ENCODE measurements at places on chromosomes 1 and 21.

- DNase-seq: no peak
Measured at GRCh38 chr21:24955275-24955961, 651.9 kb downstream of the MRPL39 start.

GRCh38 chr1:199898654-199899053 lies 128.9 kb upstream of the NR5A2 start:
- DNase-seq: peak; percentile 21

DNA sequence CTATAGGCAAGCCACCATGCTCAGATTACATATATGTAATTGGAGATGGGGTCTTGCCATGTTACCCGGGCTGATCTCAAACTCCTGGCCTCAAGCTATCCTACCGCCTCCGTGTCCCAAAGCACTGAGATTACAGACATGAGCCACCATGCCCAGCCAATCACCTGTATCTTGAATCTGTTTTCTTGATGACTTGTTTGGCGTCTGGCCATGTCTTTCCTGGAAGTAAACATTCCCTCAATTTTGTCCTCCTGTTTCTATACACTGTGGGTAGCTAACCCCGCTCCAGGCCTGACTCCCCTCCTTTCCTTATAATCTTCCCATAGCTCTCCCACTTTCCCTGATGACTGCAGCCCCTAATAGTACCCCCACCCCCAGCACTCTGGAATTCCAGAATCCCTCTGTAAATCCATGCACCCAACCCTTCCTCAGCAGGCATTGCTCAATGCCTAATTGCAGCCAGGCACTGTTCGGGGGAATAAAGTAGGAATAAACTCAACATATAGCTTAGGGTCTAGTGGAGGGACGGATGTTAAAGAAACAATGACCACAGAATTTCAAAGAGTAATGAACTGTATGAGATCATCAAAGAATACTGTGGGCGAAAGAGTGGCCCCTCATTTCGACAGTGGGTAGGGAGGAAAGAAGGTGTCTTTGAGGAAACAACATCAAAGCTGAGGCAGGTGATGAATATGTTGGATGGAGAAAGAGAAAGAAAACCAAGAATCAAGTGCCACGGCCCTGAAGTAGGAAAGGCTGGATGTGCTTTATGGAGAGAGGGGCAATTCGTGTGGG lies 161.5 kb downstream of the ADSS2 start:
- peak; percentile 92 for DNase-seq

GRCh38 chr1:228314315-228314657 lies 92.3 kb downstream of the TRIM11 start:
- no peak for DNase-seq

DNA sequence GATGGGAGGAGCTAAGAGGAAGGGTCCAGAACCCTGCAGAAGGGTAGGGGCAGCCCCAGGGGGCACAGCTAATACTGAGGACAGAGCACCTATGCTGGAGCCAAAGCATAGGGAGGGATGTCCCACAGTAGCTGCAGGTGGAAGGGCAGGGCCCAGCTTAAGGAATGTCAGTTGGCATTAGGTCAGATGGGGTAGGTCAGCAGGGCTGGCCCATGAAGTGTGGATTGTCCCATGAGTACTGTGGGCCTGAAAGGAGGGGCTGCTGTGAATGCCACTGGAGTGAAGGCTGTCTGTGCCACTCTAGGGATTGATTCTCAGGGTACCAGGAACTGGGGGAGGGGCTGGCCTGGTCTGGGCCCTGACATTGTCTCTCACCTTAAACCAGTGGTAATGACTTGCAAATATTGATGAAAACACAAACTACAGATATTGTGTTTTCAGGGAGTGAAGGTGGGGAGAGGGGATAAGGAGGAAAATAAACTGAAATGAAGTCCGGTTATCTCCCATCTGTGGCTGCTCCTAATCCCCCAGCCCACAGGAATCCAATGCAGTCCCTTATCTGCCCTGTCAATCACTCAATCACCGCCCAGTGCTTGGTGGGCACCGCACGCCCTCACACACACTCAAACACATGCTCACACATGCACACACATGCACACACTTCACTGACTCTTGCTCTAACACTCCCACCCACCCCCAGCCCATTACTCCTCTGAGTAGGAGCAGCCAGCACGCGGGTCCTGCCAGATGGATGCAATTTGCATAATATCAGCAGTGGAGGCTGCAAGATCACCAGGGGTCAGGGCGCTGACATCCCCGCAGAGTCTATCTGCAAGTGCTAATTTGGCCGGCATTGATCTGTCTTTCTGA lies 27.8 kb downstream of the DMAP1 start:
- no peak for DNase-seq

DNA sequence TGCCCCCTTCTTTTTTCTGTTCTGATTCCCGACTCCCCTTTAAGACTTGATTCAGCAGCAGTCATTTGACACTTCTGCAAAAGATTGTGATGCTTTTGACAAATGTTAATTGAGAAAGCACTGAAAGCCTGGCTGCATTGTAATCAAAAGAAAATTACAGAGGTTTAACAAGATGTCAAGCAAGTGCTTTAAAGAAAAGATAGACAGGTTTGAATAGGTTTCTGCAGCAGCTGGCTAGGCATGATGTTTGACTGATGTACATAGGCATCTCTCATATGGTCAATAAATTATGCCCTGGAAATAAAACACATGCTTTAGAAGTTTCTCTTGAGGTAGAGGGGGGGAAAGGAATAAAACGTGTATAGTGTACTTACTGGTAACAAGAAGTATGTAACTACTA lies 147.8 kb downstream of the ADGRL2 start:
- DNase-seq: no peak

- DNase-seq: peak; percentile 45
Measured at GRCh38 chr1:167824163-167824794, 89.7 kb downstream of the ADCY10 start.

- no peak for DNase-seq
Measured at GRCh38 chr1:17920881-17921640, 165.9 kb downstream of the ACTL8 start.

DNA sequence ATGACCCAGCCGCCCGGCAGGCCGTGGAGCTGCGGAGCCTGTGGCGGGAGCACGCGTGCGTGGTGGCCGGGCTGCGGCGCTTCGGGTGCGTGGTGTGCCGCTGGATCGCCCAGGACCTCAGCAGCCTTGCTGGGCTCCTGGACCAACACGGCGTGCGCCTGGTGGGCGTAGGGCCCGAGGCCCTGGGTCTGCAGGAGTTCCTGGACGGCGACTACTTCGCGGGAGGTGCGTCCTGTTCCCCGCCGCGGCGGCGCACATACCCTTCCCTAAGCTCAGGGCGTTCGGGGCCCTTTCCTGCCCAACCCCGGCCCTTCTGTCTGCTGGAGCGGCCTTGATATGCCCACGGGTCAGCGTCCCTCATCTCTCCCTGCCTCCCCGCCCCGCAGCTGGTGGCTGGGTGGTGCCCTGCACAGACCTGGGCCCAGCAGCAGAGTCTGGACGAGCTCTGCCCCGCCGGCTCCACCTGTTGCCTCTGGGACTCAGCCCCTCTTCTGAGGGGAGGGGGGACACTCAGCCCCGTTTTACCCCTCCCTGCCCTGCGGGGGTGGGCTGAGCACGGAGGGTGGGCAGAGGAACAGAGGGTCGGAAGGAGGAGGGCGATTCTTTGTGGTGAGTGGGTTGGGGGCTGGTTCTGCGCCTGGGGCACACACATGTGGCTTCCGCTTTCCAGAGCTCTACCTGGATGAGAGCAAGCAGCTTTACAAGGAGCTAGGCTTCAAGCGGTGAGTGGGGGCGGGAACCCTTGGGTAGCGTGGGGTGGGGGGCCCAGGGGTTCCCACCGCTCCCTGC lies 688 bp downstream of the PRXL2B start:
- DNase-seq: peak; percentile 30

- peak; percentile 16 for DNase-seq
Measured at GRCh38 chr21:36966821-36967768, 626 bp upstream of the HLCS start.

GRCh38 chr1:239931341-239931740 lies 160.3 kb upstream of the FMN2 start:
- DNase-seq: no peak

DNA sequence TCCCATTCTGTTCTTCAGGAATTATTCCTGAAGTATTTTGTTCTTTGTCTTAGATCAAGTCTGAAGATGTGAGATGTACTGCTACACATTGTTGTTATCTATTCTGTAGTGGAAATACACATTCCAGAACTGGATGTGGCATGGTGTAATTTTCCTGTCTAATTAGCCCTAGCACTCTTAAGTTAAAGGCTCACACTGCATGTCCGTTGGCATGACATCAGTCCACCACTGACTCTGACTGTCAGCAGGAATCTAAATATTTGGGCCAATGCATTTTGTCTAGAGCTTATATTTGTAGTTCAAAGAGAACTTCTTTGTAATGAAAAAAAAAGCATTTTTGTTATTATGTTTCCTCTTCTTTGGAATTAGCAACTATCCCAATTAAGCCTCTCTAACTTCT lies 201.0 kb downstream of the S1PR1 start:
- DNase-seq: no peak

DNA sequence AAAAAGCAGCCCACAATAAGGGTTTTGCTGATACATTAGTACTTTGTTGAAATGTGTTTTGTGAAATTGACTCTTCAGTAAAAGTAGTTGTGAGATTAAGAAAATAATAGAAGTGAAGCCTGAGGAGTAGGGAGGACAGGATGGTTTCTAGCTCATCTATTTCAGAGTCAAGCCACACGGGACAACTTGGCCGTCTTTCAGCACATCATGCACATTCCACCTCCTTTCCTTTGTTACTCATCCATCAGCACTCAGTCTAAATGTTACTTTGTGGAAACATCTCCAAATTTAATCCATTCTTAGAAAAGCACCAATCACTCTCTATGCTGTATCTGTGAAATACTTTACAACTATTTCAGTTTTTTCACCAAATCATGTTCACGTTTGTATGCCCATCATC lies 223.3 kb downstream of the FGGY start:
- DNase-seq: no peak

GRCh38 chr1:228273720-228274451 lies 66.0 kb downstream of the OBSCN start:
- DNase-seq: no peak

DNA sequence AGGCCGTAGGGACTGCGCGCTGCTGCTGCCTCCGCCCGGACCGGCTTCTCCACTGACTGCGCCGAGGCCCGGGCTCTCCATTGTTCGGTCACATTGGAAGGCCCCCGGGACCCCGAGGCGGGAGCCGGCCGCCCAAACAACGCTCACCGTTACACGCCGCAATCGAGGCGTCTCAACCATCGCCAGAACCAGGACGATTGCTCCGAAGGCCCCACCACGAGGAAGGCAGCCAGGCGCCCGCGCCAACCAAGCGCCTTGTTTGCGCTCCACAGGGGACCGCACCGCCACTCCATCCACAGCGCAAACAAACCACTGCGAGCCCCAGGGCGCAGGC lies 595 bp downstream of the GLUL start:
- no peak for DNase-seq

GRCh38 chr1:162159515-162159914 lies 90.0 kb downstream of the NOS1AP start:
- DNase-seq: peak; percentile 48

GRCh38 chr1:181148636-181149035 lies 60.1 kb downstream of the IER5 start:
- DNase-seq: peak; percentile 95
